ENCODE measurements at places on chromosomes 12 and 14. TPM values are rescaled to one million over a fixed set of nuclear protein-coding genes. Genes with fewer than 3 reads are reported as not detected.

DNA sequence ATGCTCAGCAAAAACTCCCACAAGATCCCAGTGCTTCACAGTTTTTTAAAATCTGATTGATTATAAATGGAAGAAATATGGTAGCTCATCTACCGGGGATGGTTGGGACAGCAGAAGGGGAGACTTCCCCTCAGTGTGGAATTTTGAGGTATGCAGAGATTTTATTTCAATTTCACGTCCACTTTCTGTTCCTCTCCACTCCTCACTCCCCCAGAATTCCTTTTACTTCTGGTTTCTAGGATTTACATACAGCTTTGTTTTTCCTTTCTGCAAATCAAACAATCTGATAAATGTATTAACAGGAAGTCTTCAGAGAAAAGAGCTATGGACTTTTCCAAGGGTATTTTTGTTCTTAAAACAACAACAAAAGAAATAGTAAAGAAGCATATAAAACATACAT lies 181.5 kb upstream of the ARHGAP5 start:
- H3K4me1 ChIP-seq: no peaks in the 10 kb centered on the region
- DNase-seq: no peak
- H3K4me3 ChIP-seq: no peak overlapping the region
- H3K27ac ChIP-seq: no peak overlapping the region
- H3K36me3 ChIP-seq: no peaks in the 10 kb centered on the region
- no peaks in the 10 kb centered on the region for H3K27me3 ChIP-seq

GRCh38 chr12:67434671-67435370 lies 165.7 kb downstream of the CAND1 start:
- DNase-seq: no peak
- no peak overlapping the region for H3K27ac ChIP-seq
- no peak overlapping the region for H3K4me3 ChIP-seq
- peaks cover 2% of the 10 kb centered on the region for H3K27me3 ChIP-seq

GRCh38 chr12:28367326-28367725 lies 177.1 kb downstream of the CCDC91 start:
- no peak overlapping the region for H3K27ac ChIP-seq
- H3K4me1 ChIP-seq: no peaks in the 10 kb centered on the region
- no peak overlapping the region for H3K4me3 ChIP-seq
- no peaks in the 10 kb centered on the region for H3K27me3 ChIP-seq

DNA sequence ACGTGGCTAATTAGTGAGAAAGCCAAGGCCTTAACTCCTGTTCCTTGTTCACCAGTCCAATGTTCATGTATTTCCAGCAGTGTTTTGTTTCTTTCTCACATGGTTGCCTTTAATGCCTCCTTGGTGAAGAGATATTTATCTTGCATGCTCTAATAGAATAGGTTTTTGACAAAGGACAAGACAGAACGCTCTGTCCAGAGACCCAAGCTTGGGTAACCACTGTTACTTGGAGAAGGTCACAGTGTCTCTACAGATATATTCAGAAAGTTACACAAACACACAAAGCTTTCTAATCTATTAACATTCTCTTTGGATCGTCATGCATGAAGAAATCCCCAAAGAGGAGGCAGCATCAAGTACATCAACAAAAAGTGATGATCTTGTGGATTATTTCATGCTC lies 33.1 kb downstream of the RERG start:
- H3K36me3 ChIP-seq: no peaks in the 10 kb centered on the region
- no peak overlapping the region for H3K4me3 ChIP-seq
- H3K27me3 ChIP-seq: no peaks in the 10 kb centered on the region
- H3K4me1 ChIP-seq: no peaks in the 10 kb centered on the region
- DNase-seq: no peak

KLRD1 gene
- total RNA-seq: not detected

DNA sequence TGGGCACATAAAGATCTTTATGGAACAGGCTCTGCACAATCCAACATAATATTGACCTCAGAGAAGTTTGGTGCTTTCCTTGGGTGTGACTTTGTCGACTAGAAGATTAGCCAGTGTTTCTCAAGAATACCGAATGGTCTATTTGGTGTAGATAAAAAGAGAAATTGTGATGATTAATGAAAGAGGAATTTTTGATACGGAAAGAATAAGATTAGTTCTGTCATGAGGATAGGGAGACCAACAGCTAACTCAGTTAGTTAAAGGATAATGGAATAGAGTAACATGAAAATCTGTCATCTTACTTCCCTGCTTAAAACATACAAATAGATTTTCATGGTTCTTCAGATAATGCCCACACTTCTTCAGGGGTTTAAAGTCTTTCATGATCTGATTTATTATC lies 24.2 kb downstream of the PTPRO start:
- no peak overlapping the region for H3K27ac ChIP-seq
- H3K36me3 ChIP-seq: no peaks in the 10 kb centered on the region
- no peak for DNase-seq

DNA sequence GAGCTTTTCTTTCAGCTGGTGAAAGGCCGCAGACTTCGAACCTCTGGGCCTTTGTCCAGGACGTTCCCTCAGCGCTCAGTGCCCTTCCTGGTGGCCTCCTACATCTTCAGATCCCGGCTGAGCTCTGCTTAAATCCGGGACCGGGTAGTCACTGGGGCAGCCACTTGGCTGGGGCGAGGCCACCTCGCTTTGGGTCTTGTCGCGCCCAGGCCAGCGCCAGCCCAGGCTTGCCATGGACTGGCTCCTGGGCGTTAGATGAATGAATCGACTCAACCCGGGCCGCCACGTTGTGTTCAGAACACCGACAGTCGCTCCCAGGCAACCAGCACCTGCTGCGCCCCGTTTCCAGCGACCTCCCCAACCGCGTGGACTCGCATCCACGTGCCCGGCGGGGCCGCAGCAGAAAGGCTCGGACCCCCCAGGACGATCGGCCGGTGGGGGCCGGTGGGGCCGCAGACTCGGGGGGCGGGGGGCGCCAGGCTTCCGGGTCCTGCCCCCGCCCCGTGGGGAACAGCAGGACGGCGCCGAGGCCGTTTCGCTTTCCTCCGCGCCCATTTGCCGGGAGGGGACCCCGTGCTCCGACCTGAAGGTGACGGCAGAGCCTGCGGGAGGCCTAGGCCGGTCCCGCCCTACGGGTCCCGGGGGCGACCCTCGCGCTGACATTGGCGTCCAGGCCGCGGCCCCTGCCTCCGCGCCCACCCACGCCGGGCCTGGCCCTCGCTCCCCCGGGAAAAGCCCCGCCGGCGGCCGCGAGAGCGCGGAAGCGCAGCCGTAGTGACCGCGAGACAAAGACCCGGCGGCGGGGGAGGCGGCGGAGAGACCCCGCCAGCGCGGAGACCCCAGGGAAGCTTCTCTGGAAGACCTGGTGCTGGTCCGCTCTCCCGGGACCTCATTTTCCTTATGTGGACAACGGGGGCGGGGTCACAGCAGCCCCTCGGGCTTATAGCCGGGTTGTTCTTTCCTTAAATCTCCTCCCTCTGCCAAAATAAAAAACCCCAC lies 37.3 kb upstream of the RCOR1 start:
- DNase-seq: no peak
- no peaks in the 10 kb centered on the region for H3K36me3 ChIP-seq
- no peaks in the 10 kb centered on the region for H3K27me3 ChIP-seq
- H3K27ac ChIP-seq: peak overlapping the region; percentile 52
- peak overlapping the region; percentile 47 for H3K4me3 ChIP-seq
- H3K4me1 ChIP-seq: peaks cover 11% of the 10 kb centered on the region

Data from Panc1 (cell line).